ENCODE measurements at places on chromosomes 1 and 21. TPM values are rescaled to one million over a fixed set of nuclear protein-coding genes. Genes with fewer than 3 reads are reported as not detected.

RGSL1 gene
- not detected for polyA plus RNA-seq

DNA sequence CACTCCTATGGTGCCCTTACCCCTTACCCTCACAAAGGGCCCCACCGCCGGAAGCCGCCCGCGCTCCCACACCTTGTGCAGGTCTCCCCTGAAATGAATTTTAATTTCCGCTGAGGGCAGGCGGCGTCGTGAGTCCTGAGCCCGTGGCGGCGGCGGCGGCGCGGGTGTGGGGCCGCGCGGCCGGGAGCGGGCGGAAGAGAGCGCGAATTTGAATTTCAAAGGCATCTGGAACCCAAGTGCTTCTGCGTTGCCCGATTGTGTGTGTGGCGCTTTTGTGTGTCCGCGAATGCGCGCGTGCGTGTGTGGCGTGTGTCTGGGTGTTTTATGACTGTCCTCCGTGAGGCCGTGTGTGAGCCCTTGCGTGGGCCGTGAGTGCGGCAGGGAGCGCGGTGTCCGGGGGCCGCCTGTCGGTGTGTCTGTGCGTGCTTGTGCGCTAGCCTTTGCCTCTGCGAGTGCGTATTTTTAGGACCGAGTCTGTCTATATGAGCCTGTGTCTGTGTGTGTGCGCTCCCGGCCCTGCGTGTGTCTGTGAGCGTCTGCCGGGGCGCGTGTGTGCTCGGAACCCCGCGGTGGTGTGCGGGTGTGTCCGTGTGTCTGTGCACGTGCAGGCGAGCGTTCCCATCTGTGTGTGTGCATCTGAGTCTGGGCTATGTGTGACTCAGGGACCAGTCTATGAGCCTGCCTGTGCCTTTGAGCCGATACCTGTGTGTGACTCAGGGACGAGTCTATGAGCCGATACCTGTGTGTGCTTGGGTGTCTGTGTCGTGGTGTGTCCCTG is 7.9 kb upstream of the ADGRB2 start:
- no peak for DNase-seq

DNA sequence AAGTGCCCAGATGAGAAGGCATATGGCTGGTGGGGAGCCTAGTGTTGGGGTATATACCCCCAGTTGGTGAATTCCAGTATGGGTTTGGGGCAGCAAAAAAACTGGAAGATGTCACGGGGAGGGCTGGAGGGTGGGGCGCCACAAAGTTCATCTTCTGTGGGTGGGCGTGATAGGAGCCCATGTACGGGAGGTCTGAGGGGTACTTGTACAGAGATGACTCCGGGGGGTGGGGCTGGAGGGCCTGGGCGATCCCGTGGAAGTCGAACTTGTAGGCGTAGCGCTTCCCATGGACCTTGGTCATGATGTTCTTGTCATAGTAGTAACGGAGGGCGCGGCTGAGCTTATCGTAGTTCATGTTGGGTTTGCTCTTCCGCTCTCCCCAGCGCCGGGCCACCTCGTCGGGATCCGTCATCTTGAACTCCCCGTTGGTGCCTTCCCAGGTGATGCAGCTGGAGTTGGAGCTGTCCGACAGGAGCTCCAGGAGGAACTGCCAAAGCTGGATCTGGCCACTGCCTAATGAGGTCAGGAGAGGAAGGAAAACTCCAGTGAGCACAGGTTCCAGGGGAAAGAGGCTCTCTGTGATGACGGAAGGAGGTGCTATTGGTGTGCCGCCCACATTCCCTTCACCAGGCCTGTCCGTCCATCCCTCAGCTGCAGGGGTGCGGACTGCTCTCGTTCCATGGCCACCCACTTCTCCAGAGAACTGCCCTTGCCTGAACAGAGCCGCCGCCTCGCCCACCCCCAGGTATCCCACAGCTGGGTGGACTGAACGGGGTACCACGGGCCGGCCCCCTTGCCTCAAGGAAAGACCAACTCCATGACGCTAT is 114.7 kb downstream of the ERG start:
- DNase-seq = no peak

PTGFR gene
- 0.26 TPM for polyA plus RNA-seq

- no peak for DNase-seq
Observed at GRCh38 chr1:63902844-63903589, 129.2 kb downstream of the ROR1 start.

TMEM269 gene
- polyA plus RNA-seq = 0.95 TPM

DNA sequence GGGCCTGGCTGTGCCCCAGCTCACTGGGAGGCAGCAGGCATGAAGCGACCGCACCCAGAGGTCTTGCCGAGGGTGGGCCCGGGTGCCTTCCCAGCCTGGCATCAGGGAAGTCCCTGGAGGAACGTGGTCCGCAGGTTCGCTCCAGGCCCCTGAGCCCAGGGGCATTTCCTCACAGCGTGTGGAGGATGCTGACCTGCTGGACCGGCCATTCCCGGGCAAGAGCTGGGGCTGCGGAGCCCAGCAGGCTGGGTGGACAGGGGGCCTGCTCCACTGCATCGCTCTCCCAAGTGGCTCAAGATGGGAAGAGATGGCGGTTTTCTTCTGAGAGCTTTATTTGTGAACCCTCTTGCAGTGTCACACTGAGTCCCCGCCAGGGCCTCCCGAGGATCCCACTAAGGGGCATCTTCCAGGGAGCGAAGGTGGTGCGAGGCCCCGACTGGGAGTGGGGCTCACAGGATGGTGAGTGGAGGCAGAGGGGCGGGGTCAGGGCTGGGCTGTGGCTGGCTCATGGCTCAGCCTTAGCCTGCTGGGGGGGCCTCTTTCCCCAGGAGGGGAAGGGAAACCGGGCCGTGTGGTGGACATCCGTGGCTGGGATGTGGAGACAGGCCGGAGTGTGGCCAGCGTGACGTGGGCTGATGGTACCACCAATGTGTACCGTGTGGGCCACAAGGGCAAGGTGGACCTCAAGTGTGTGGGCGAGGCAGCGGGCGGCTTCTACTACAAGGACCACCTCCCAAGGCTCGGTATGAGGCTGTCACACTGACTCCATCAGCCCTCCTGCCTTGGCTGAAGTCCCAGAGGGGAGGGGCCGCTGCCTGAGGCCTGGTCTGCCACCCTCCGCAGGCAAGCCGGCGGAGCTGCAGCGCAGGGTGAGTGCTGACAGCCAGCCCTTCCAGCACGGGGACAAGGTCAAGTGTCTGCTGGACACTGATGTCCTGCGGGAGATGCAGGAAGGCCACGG is 7.2 kb upstream of the MMP23B start:
- no peak for DNase-seq

GRCh38 chr1:116308276-116308675 is 64.8 kb upstream of the ATP1A1 start:
- DNase-seq = no peak

SIM2 gene
- 28.7 TPM for polyA plus RNA-seq

DNA sequence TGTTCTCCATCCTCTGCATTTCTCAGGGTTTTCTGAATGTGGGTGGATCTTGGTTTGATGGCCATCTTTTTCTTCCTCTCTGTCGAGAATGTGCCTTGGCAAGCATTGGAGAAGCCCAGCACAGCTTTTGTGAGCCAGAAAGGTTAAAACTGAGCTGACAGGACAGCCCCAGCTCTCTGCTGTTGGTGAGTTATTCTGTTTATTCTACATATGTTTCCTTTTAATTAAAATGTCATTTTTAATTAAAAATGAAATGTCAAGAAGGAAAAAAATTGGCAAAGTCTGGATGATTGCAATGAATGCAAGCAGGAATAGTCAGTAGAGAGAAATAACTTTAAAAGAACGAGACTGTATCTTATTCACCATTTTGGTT is 325.8 kb downstream of the PTBP2 start:
- DNase-seq = no peak

GRCh38 chr1:62437273-62437940 is 558 bp downstream of the USP1 start:
- DNase-seq = no peak

All from left renal pelvis (tissue), 4 donors.